Activated naive CD4-positive, alpha-beta T cell treated with anti-CD3 and anti-CD28 coated beads for 36 hours (primary cell): ENCODE measurements at places on chromosomes 3 and 15.

DNA sequence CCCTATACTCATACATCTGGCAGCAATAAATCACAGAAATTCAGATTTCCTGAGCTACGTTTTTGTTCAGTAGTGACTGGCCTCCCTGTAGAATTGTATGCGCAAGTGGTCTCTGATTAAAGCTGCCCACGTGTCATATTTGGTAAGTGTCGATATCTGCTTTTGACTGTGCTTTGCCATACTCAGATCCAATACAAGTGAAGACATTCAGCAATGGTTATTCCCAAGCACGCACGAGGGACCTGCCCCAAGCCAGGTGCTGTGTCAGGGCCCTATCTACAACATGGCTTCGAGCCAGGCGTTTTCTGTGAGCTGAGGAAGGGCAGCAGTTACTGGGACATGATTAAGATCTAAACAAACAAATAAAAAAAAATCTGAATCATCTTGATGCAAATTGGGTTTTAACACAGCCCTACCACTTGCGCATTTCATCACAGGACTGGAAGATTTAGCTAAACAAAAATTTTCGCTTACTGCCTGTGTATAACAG lies 47.2 kb upstream of the ICE2 start:
- DNase-seq = no peak

- no peak for DNase-seq
These were observed 52.6 kb downstream of the NSUN3 start for GRCh38 chr3:94115482-94115881.

DNA sequence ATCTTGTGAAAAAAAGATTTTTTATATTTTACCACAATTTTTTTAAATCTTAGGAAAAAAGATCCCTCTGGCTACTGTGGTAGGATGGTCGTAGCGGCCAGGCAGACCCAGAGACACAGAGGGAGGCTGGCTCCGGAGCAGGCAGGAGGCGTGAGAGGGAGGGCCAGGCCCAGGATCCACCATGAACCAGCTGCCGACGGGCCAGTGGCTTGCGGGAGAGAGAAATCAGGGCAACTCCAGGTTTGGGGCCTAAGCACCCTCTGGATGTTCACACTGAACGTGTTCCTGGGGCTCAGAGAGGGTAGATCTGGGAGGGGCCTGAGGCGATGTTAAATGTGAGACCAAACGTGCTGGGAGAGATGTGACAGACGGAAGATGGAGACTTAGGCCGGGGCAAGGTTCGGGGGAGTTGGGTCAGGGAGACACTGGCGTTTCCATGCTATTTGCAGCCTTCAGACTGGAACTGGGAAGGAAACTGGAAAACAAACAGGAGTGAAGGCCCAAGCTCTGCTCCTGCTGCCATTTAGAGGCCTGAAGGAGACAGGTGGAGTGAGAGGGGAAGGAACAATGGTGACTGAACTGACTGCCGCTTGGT lies 1.6 kb upstream of the VILL start:
- no peak for DNase-seq

- DNase-seq = no peak
These were observed 39.0 kb downstream of the CYP19A1 start for GRCh38 chr15:51299187-51300015.

- no peak for DNase-seq
These were observed 30.1 kb downstream of the POPDC2 start for GRCh38 chr3:119630128-119630879.

- DNase-seq = no peak
These were observed 293.9 kb upstream of the PROK2 start for GRCh38 chr3:72078676-72079368.

DNA sequence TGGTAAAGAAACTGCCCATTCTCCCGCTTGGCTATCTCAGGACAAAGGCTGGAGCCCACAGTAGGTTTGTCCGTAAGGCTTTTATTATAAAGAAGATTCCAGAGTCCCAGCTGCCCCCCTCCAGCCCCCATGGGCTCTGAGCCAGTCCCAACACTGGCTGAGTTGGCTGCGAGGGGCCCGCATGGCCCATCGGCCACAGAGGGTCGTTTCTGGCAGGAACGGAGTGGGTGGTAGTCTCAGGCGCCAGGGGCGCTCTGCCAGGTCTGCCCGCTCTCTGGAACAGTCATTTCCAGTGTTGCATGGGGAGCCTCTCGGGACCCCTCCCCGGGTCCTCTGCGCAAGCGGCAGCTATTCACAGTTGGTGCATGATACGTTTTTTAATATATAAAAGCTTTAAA lies 12.2 kb downstream of the H1-8 start:
- DNase-seq = no peak

GRCh38 chr3:135905058-135905724 lies 60.3 kb upstream of the PPP2R3A start:
- DNase-seq = no peak

- no peak for DNase-seq
These were observed 55.2 kb upstream of the CACNA2D3 start for GRCh38 chr3:54067055-54067698.

- DNase-seq = no peak
These were observed 22.8 kb upstream of the CCDC50 start for GRCh38 chr3:191306428-191306827.

DNA sequence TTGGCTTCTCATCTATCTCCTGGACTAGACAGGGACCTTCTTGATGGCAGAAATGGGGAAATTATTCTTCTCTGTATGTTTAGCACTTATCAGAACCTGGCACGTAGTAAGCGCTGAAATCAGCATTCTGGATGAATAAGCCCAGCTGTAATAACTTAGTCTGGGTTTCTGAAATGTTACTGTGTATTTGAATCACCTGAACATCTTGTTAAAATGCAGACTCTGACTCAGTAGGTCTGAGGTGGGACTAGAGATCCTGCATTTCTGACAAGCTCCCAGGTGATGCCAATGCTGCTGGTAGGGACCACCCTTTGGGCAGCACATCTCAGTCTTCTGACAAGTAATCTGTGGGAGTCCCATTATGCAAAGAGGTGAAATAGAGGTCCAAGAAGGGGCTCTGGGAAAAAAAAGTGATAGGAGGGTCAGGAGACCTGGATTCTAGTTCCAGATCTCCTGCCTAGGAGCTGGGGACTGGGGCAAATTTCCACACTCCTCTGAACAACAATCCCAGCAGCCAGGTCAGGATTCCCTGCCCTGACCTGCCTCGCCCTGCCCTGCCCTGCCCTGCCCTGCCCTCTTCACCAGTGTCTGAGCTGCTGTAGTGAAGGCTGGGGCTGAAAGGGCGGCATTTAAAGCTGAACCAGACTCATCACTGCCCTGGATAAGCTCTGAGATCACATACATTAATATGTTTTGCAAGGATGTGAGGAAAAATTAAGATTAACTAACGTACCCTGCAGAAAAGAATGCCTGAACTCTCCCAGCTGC lies 17.2 kb upstream of the SLC6A11 start:
- DNase-seq = no peak

DNA sequence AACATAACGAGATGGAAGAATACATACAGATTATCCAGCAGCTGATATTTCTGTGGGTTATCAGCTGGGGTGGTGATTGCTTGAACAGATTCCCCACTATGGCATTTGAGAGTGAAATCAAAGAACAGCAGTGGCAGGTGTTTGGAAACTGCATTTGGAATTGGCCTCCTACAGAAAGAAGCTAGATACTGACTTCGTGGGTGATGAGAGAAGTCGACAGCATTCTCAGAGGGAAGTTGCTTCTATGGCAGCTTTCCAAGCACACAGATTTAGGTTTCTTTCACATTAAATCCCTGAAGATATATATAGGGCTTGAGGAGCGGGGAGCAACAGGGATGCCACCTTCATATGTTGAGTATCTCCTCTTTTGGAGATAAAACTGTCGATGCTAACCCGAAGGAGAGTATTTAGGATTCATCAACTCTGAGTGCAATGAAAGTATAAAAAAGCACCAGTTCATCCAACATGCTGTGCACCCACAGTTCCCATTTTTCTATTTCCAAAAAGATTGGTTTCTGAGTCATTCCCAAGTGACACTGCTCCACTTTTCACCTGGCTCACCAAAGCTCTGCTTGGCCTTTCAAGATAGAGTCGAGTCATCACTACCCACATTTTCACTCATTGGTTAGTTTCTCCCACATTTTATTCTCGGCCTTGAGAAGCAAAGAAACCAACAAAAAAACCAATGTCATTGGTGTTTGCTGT lies 579.8 kb upstream of the SUCLG2 start:
- DNase-seq = no peak

DNA sequence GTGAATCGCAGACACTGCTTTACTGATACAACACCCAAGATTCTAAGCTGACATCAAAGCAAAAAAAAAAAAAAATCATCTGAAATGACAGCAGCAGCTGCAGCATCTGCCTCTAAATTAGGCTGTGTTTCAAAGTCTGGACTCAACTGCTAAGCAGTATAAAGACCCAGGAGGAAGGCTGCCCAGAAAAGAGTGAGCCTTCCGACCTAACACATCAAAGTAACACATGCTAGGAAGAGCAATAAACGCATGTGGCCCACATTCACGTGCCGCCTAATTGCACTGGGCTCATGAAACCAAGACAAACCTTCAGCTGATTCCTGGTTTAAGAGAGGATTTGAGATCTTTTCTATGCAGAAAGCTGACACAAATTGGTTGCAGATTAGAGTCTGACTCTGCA lies 317.1 kb downstream of the ZIC4 start:
- no peak for DNase-seq

GRCh38 chr3:71636482-71636881 lies 53.0 kb upstream of the FOXP1 start:
- DNase-seq = no peak

GRCh38 chr3:148238421-148238821 lies 459.3 kb upstream of the AGTR1 start:
- no peak for DNase-seq

DNA sequence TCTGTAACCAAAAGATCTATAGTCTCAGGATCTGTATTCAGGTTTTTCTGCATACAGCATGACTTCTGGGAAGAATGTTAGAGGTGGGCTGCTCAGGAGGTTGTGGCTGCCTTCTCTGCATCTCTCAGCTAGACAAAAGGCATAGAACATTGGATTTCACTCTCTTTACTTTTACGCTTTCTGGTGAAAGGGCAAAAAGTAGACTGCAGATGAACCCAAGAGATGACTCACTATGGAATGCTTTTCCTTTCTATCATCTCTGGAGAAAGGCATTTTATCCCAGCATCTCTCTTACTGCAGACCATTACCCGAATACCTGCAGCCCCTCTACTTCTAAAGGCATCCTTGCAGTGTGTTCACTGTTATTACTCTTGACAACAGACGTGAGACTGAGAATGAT lies 222.2 kb downstream of the WNT5A start:
- no peak for DNase-seq

DNA sequence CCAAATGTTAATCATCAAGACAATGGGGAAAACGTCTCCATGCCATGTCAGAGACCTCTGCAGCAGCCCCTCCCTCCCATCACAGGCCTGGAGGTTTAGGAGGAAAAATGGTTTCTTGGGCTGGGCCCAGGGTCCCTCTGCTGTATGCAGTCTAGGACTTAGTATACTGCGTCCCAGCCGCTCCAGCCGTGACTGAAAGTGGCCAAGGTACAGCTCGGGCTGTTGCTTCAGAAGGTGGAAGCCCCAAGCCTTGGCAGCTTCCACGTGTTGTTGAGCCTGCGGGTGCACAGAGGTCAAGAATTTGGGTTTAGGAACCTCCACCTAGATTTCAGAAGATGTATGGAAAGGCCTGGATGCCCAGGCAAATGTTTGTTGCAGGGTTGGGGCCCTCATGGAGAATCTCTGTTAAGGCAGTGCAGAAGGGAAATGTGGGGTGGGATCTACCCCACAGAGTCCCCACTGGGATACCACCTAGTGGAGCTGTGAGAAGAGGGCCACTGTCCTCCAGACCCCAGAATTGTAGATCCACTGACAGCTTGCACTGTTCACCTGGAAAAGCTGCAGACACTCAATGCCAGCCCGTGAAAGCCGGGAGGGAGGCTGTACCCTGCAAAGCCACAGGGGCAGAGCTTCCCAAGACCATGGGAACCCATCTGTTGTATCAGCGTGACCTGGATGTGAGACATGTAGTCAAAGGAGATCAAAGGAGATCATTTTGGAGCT lies 25.0 kb downstream of the NECTIN3 start:
- no peak for DNase-seq

GRCh38 chr15:75091814-75092213 lies 68.4 kb downstream of the PPCDC start:
- DNase-seq = no peak

- DNase-seq = no peak
These were observed 29.4 kb downstream of the ABTB1 start for GRCh38 chr3:127702151-127702578.

- no peak for DNase-seq
These were observed 3.5 kb upstream of the MEF2A start for GRCh38 chr15:99562238-99562637.

- DNase-seq = peak; percentile 80
These were observed 40.1 kb downstream of the OXNAD1 start for GRCh38 chr3:16305111-16305541.

- DNase-seq = no peak
These were observed 599.4 kb downstream of the ZIC1 start for GRCh38 chr3:148008591-148008990.

GRCh38 chr3:63980830-63981498 lies 42.3 kb downstream of the PSMD6 start:
- DNase-seq = no peak

DNA sequence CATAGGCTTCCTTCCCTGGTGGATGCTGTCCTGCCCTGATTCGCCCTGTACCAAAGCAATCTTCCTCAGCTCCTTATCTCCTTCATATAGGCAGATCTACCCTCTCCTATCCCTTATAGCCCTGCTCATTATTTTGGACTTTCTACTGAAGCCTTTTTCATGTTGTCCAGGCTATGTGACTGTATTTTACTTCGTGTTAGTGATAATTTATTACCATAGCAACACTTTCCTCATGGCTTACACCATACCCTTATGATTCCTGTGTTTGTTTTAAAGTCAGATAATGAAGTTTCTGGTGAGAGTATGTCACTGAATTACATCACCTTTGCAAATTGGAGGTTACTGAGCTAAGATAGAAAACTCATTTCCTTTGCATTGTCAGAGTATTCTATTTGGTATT lies 352.6 kb downstream of the NLGN1 start:
- no peak for DNase-seq

GRCh38 chr3:49720855-49721595 lies 1.5 kb upstream of the AMIGO3 start:
- no peak for DNase-seq

DNA sequence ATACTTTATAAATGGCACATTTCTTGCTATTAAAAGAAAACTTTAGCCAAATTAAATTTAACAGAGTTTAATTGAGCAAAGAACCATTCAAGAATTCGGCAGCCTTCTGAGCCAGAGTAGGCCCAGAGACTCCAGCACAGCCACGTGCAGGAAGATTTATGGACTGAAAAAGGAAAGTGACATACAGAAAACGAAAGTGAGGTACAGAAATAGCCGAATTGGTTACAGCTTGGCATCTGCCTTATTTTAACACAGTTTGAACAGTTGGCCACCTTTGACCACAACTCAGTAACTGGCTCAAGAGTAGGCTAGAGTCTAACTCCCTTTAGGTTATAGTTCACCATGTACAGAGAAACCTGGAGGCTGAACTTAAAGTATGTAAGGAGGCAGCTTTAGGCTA lies 17.6 kb downstream of the CFAP44 start:
- no peak for DNase-seq

- DNase-seq = no peak
These were observed 23.0 kb upstream of the TOP2B start for GRCh38 chr3:25687742-25688141.
